ENCODE measurements at places on chromosomes 16 and 17. TPM values are rescaled to one million over a fixed set of nuclear protein-coding genes. Genes with fewer than 3 reads are reported as not detected.
A peak's percentile ranks its signal among the peaks of the same experiment; 100 is the strongest.

- no peak for DNase-seq
Measured at GRCh38 chr16:19757762-19758595, 39.9 kb downstream of the IQCK start.

The KCTD19 gene
- 6.9 TPM for polyA plus RNA-seq

The NOG gene
- polyA plus RNA-seq, result 1.2 TPM

DNA sequence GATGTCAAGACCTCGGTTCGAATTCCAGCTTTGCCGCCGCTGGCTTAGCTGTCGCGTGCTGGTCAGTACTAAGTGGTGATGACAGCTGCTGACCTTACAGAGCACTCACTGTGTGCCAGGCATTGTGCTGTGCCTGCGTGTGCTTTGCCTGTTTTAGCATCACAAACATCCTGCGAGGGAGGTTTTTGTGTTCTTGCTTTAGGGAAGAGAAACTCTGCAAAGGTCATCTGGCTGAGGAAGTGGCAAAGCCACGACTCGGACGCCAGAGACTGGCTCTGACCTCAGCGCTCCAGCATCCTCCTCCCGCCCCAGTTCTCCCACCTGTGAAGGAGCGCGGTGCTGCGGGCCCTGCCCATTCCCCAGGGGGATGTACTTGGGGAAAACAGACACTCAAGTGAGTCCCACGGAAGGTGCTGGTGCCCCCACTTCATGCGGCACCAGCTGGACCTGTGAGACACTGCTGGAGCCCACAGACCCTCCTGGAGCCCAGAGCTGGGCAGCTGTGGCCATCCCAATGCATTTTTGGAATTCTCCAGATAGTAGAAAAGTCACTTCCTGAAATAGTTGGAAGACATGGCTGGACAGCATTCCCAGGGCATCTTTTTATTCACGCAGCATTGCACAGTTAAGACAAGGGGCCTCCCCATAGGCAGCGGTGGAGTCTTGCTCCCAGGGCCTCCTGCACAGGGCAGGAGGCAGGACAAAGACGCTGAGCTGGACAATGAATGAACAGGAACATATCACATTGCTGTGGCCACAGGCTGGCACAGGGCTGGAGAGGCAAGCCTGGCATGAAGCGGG lies 20.0 kb upstream of the HERPUD1 start:
- peak; percentile 75 for DNase-seq

DNA sequence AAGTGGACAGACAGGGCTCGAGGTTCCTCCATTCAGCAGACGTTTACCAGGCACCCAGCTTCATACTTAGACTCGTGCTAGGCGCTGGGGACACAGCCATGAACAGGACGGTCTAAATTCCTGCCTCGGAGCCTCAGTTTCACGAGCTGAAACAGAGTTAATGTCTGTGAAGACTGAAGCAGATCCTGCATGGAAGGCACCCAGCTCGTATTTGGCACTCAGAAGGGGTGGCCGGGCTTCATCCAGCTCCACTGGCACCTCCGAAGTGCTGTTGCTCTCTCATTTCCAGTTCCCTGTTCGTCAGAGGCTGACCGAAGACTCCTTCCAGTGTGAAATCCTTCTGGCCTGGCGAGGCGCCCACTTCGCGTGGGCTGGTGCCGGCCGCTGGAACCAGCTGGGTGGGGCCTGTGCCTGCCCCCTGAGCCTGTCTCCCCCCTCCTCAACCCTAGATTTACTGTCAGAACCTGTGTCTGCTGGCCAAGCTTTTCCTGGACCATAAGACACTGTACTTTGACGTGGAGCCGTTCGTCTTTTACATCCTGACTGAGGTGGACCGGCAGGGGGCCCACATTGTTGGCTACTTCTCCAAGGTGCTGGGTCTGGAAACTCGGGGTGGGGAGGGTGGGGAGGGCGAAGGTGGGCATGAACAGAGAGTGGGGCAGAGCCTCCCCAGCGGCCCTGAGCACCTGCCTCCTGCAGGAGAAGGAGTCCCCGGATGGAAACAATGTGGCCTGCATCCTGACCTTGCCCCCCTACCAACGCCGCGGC lies 5.8 kb downstream of the PRSS8 start:
- DNase-seq, result no peak

The LUC7L3 gene
- 679 TPM for polyA plus RNA-seq

GRCh38 chr17:13885953-13886889 lies 183.1 kb upstream of the COX10 start:
- no peak for DNase-seq

- peak; percentile 7 for DNase-seq
Measured at GRCh38 chr16:49457196-49457595, 83.6 kb downstream of the C16orf78 start.

The CHD9NB gene
- polyA plus RNA-seq, result 7.3 TPM

GRCh38 chr17:1786708-1787107 lies 24.8 kb downstream of the SERPINF1 start:
- DNase-seq, result no peak

GRCh38 chr16:89700649-89701424 lies 668 bp downstream of the SPATA2L start:
- peak; percentile 71 for DNase-seq

- no peak for DNase-seq
Measured at GRCh38 chr16:47987136-47987535, 168.7 kb downstream of the ABCC12 start.

DNA sequence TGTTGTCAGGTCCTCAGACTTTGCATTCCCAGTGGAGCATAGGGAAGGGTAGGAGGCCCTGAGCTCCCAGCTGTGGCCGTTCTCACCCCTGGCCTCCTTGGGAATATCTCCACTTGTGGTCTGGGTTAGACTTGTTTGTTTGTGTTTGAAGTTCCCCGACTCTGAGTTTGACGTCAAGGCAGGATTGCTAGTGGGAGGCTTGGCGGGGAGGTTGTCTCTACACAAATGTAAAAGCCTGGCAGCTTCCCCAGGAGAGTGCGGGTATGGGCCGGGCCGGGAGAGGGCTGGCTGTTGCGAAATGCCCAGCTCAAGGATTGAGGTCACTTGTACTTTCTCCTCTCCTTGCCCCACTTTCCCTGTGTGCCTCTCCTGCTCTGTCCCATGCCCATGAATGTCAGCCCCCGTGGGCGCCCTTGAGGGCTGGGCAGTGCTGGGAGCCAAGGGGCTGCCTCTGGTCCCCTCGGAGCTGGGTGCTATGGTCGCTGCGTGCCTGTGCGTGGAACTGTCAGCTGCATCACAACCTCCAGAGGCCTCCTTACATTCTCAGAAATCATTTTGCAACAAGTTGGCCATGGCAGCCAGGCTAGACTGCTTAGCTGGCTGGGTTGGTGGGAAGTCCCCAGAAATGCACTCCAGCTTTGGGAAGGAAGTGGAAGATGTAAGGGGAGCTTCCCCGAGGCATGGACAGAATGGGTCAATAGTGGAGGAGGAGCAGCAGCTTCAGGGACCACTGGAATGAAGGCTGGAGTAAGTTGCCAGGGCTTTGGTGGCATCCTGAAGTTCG lies 84.3 kb downstream of the KSR1 start:
- DNase-seq, result peak; percentile 94

The LRRC36 gene
- 63.3 TPM for polyA plus RNA-seq

The VAT1L gene
- polyA plus RNA-seq, result 8.8 TPM

The RDM1 gene
- polyA plus RNA-seq, result 2.3 TPM

GRCh38 chr17:27452828-27453227 lies 3.4 kb upstream of the KSR1 start:
- DNase-seq, result no peak

DNA sequence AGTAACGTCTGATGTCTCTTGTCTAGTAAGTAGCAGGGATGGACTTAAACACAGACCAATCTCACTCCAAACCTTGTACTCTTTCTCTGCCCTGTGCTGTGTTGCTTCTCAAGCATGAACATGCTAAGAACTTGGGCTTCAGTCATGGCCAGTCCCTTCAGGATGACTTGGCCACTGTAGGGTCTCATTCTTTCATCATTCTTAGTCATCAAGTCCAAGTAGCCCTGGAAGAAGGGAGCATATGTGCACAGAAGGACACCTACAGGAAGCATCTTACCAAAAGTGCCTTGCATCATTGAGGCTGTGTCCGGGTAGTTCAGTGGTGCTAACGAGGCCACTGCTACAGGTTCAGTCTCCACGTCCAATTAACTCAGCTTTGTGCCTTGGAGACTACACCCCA lies 80.7 kb downstream of the CDK5R1 start:
- no peak for DNase-seq

- no peak for DNase-seq
Measured at GRCh38 chr17:14332331-14332730, 31.4 kb downstream of the HS3ST3B1 start.

DNA sequence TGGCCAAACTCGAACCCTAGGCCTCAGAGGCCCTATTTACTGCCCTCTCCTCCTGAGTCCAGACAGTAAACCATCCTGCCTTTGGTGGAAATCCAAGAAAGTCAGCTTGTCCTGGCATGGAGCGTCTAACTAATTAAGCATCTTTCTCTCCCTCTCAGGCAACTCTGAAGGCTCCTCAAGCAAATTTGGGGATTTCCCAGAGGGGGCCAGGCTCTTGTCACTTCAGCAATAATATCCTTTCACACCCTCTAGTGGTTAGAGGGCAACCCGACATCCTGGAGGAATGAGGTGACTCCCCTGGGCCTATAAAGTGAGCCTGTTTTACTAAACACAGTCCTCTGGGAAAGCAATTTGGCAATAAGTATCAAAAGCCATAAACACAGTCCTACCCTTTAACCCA lies 60.4 kb downstream of the NOG start:
- no peak for DNase-seq

- DNase-seq, result no peak
Measured at GRCh38 chr16:52456368-52456767, 90.6 kb downstream of the TOX3 start.

- no peak for DNase-seq
Measured at GRCh38 chr17:2798678-2799077, 2.4 kb downstream of the RAP1GAP2 start.

DNA sequence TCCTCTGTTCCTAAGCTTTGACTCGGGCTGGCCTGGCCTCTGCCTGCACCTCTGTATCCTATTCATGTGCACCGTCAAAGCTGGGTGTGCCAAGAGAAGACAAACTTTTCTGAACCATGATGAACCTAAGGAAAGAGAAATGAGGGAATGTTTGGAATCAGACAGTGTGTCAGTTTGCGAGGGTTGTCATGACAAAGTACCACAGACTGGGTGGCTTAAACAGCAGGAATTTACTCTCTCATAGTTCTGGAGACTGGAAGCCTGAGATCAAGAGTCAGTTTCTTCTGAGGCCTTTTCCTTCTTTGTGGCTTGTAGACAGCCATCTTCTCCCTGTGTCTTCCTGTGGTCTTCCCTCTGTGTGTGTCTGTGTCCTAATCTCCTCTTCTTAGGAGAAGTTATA lies 129.0 kb downstream of the KATNIP start:
- no peak for DNase-seq

The PRDM7 gene
- 0.50 TPM for polyA plus RNA-seq

The TLE7 gene
- polyA plus RNA-seq, result not detected

- no peak for DNase-seq
Measured at GRCh38 chr17:82023447-82024241, 539 bp downstream of the LRRC45 start.

DNA sequence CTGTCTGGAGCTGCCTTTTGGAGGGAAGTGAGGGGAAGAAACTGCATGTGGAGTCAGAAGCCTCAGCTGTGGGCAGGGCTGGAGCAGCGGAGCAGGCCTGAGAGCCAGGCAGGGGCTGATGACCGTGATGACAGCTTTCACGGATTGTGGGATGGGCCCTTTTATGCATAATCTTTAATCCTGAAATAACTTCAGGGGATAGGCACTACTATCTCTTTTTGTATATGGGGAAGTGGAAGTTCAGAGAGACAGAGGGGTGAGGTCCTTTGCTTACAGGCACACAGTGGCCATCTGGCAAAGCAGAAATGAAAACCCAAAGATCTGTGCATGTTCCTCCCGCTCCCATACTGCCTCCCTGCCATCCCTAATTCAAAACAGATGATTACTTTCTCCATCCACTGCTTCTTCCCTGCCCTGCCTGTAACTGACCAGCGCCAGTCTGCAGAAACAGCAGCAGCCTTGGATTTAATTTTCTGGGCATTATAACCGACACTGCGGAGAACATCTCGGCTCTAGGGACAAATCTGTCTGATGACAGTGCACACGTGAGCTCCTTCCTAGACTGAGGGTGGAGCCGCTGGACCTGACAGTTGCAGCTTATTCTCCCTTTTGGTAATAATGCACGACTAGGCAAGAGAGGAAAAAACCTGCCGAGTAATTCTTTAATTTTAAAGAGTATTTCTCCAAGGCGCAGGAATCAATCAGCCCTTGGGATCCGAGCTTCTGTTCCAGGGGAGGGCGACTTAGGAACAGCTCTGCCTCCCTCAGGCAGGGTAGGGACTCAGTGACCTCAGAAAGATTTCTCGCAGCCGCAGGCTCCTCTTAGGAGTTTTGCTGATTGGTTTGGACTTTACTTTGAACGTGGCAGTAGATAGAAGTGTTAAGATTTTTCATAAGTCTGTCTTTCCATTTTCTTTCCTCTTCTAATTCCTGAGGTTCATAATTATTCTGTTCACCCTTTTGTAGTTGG lies 95.4 kb downstream of the UTP18 start:
- DNase-seq, result no peak

- no peak for DNase-seq
Measured at GRCh38 chr16:67091906-67092566, 17.7 kb upstream of the PHAF1 start.
